ENCODE measurements at places on chromosomes 4 and X. TPM values are rescaled to one million over a fixed set of nuclear protein-coding genes. Genes with fewer than 3 reads are reported as not detected.

TSR2 gene
- polyA plus RNA-seq, result 19.5 TPM

CLNK gene
- polyA plus RNA-seq, result 0.75 TPM

TMEM156 gene
- 58.4 TPM for polyA plus RNA-seq

CENPVL1 gene
- polyA plus RNA-seq, result not detected

CCNI gene
- polyA plus RNA-seq, result 95.1 TPM

HERC6 gene
- polyA plus RNA-seq, result 5.1 TPM

MAGEC1 gene
- polyA plus RNA-seq, result not detected

CENPI gene
- polyA plus RNA-seq, result 0.28 TPM

ATP8A1 gene
- polyA plus RNA-seq, result 28.7 TPM

SPATA18 gene
- polyA plus RNA-seq, result 0.42 TPM

GABRE gene
- polyA plus RNA-seq, result not detected

All from B cell (primary cell).